ENCODE measurements at places on chromosomes 1 and 21.

- no peak for DNase-seq
Observed at GRCh38 chr1:42392967-42393848, 12.6 kb downstream of the RIMKLA start.

GRCh38 chr21:34126269-34126668 lies 52.9 kb downstream of the MRPS6 start:
- DNase-seq: peak; percentile 7

GRCh38 chr1:185404291-185404690 lies 87.2 kb upstream of the IVNS1ABP start:
- peak; percentile 33 for DNase-seq

- DNase-seq: no peak
Observed at GRCh38 chr1:201861448-201861847, 27.2 kb upstream of the SHISA4 start.
